ENCODE measurements at places on chromosomes 7 and 10.
A peak's percentile ranks its signal among the peaks of the same experiment; 100 is the strongest.

DNA sequence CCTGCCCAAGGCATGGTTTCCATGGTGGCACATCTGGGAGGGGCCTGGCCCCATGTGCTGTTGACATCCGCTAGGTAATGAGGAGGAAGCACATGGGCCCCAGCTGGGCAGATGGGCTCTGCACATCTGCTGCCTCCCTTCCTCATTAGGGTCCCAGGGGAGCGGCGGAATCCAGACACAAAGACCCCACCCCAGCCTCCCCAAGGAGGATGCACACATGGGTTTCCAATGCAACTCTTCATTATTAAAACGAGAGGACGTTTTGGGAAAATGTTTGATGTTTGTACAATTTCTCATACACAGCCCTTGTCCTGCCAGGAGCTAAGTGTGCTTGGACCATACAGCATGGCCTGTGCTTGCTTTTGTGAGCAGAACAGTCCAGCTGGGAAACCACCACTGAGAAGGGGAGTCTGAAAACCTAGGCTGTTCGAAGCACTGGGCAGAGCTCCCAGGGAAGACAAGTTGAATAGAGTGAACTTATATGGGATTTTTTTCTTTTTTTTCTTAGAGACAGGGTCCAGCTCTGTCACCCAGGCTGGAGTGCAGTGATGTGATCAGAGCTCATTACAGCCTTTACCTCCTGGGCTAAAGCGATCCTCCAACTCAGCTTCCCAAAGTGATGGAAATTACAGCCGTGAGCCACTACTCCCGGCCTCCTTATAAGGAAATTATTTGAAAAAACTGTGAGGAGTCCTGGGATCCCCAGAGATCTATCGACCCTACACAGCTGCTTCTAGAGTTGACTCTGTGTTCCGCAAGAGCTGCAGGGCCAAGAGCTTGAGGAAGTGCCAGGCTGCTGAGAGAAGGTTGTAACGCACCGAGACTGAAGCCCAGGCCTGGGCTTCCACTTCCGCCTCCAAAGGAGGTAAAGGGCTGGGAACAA, 23.4 kb downstream of the FAM107B start:
- DNase-seq, result peak; percentile 22

DNA sequence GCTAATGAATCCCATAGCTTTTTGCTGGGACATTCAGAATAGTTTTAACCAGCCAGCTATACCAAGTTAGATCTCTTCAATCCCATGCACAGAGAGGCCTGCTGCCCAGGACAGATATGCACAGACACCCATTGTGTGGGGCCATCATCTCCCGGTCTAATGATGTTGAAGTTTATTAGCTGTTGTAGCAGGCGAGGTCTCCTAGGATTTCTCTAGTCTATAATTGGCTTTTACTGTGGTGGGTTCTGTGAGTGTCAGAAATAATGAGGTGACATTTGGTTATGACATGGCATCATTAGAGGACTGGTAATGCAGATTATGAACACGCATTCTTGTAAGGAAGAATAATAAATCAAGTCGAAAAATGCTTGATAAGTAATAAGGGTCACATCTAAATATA, 81.4 kb upstream of the PLPP4 start:
- no peak for DNase-seq

GRCh38 chr10:60942788-60943315, 1.1 kb downstream of the RHOBTB1 start:
- no peak for DNase-seq

GRCh38 chr7:5596046-5596895, 172.6 kb upstream of the TNRC18 start:
- peak; percentile 91 for DNase-seq

- DNase-seq, result no peak
These were observed 5.2 kb downstream of the GRIFIN start for GRCh38 chr7:2471022-2471329.

DNA sequence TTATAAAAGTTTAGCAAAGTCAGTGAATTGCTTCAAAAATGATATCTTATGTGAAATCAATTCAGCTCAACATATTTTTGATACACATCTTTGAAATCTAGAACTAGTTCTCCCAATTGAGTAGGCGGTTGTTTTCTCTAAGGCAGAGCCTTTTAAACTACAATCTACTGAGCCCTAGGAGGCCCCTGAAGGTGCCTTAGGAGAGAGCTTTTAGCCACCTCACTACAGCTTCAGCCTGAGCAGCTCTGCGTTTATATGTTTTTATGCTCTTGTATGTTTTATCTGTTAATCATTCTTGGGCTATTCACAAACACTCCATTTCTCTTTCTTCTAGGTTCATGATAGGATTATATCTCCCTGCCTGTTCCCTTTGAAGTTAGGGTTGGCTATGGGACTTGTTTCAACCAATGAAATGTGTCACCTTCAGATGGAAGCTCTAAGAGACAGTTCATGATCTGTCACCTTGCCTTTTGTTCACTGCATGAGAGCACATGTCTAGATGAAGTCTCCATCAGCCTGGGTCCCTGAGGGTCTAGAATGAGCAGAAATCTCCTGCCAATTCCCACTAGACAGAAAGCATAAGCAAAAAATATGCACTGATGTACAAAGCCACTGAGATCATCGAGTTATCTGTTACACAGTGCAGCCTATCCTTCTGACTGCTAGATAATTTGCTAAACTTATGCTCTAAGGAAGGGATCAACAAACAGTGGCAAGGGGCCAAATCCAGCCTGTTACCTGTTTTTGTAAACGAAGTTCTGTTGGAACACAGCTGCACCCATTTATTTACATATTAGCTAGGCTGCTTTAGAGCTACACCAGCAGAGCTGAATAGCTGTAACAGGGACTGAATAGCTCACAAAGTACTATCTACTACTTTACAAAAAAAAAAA, 128.5 kb upstream of the CDK1 start:
- DNase-seq, result no peak

- no peak for DNase-seq
These were observed 163.6 kb downstream of the CDK14 start for GRCh38 chr7:90759710-90760109.

GRCh38 chr10:124996127-124996853, 54.4 kb downstream of the ZRANB1 start:
- DNase-seq, result no peak

DNA sequence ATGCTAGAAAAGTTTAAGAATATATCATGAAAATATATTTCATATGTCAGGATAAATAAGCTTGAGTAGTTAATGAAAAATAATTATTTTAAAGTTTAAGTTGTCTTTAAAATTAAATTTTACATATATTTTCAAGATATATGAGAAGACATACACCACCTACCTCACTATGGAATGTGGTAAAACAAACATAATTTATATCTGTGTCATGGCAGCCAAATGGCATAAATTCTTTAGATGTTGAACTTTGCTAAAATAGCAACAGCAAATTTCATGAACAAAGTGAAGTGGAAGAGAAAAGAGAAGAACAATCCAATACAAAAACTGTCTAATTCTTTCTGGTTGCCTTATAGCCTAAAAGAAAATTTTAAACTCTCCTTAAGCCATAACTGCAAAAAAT, 39.6 kb upstream of the SLC16A12 start:
- no peak for DNase-seq

DNA sequence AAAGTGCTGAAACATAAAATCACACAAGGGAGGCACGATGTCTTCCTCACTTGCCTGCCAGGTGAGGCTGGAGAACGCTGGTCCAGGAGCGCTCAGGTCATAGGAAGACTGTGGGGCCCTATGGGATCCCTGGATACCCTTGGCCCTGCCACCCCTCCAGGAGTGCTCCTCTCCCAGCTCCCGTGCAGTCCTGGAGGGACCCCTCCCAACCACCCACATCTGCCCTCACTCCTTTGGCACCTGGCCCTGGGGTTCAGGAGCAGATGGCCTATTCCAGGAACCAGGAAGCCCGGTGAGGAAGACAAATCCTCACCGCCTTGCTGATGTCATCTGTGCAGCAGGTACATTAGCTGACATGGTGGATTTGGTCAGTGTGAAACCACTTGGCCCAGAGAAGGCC, 3.7 kb upstream of the CXCL12 start:
- DNase-seq, result no peak
